ENCODE measurements at places on chromosomes 3 and 15.

DNA sequence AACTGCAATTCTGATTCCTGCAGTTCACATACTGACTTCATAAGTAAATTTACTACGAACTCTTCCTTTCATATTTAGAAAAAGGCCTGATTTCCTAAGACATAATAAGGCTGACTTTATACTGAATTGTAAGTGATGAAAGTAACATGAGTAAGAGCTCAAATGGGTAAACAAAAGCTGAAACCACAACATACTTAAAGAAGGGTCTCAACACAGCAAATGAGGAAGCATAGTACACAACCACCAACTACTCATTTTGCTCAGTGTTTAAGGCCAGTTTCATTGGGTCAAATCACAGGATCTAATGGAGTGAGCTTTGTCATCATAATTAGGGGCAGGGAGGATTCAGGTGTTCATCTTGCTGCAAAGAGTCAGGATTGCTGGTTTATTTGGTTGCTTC lies 81.4 kb downstream of the SETD2 start:
- no peak for DNase-seq

DNA sequence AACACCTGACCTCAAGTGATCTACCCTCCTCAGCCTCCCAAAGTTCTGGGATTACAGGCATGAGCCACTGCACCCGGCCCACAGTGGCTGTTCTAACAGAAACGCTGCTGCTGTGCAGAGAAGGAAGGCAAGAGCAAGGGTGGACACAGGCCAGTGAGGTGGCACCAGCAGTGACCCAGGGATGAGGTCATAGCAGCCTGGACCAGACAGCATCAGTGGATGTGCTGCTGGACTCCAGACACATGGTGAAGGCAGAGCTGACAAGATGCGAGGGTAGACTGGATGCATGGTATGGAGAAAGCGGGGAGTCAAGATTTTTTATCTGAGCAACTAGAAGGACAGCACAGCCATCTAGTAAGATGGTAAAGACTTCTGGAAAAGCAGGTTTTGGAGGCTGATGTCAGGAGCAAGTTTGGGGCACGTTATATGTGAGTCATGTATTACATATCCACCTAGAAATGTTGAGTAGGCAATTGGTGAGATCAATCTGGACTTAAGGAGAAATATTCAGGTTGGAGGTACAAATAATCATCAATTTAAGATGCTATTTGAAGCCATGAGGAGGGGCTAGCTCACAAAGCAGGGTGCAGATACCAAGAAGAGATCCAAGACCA lies 22.1 kb upstream of the TJP1 start:
- DNase-seq = no peak

DNA sequence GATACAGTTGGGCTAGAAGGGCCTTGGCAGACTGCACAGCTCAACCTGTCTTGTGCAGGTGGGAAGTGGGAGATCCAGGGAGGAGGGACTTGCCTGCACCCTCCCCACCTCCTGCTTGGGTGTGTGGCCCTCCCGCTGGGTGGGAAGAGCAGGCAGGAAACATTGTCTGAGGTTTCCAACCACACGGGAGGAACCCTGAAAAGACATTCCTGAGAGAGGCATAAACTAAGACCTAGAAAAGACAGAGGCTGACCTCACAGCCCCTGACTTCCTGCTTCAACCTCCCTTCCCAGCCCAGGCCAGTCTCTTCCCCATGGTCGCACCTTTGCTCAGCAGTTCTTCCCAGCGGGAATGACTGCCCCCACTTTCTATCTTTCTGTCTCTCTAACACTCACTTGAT lies 46.3 kb upstream of the INSYN1 start:
- no peak for DNase-seq

- DNase-seq = no peak
Measured at GRCh38 chr3:27209617-27210264, 159.4 kb downstream of the NEK10 start.

GRCh38 chr3:87313641-87314040 lies 37.3 kb upstream of the POU1F1 start:
- DNase-seq = no peak

DNA sequence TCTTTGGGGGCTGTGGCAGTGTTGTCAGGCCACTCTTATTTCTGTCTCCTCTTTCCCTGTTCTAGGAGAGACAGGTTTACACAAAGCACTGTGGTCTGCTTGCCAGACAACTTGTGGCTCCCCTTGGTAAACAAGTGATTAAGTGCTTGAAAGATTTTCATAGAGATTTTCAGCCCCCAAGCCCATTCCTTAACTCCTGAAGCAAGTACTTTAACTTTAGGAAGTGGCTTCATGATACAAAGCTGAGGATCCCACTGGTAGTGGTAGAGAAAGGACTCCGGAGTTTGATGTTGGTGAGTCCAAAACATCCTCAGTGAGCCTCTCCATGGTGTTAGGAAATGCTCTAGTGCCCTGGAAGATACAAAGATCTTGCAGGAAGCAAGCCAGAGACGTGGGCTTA lies 12.0 kb downstream of the ZBTB38 start:
- DNase-seq = no peak

DNA sequence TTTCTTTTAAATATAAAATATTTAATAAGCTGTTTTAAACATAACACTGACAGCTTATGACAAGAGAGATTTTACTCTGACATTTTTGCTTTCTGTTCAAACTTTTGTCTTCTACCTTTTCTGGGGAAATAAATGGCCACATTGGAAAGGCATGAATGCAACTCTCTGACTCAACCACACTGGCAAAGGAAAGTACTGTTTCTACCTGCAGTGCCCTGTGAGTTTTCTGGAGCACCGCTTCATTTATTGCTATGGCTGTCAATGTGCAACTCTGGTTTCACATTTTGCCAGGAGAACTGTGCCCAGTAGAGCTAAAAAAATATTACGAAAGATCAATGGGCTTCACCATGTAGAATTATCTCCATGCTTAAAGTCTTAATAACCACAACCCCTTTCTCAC lies 15.1 kb downstream of the PDZRN3 start:
- no peak for DNase-seq

- DNase-seq = no peak
Measured at GRCh38 chr3:46456118-46456517, 8.6 kb downstream of the LTF start.

GRCh38 chr3:42961633-42962032 lies 17.5 kb upstream of the GASK1A start:
- DNase-seq = peak; percentile 24

DNA sequence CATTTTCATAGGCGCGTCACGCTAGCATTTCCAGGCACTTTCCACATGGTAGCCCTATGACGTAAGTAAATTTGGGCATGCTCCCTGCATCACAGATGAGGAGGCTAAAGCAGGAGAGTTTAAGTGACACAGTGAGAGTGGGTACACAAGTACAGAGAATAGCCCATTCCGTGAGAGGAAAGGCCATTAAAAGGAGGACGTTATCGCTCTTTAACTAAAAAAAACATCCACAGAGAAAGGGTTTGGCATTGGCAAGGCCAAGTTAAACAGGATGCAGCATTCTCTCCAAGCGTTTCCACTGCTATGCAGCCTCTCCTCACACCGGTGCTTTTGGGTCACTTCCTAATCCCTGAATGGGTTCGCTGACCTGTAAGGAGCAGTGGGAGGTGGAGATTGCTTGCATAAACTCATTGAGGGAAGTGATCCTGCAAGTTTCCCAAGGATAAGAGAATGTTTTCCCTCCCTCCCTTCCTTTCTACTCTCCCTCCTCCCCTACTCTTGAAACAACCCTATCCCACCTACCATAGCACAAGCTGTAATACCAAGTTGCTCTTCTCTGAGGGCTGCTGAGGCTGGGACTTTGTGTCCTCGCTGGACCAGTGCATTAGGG lies 147.7 kb downstream of the VGLL4 start:
- no peak for DNase-seq

- DNase-seq = no peak
Measured at GRCh38 chr3:190155752-190156151, 35.1 kb upstream of the P3H2 start.

- no peak for DNase-seq
Measured at GRCh38 chr15:90320885-90321278, 31.2 kb upstream of the ZNF774 start.

GRCh38 chr15:73560501-73561117 lies 72.6 kb downstream of the NPTN start:
- peak; percentile 55 for DNase-seq

DNA sequence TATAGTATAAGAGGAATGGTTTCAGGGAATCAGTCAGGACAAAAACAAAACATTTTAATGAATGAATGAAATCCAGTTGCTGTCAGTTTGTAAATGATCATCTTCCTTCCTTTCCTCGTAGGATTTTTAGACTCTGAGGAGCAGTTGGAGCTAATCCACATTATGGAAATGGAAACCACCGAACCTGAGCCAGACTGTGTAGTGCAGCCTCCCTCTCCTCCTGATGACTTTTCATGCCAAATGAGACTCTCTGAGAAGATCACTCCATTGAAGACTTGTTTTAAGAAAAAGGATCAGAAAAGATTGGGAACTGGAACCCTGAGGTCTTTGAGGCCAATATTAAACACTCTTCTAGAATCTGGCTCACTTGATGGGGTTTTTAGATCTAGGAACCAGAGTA lies 3.1 kb downstream of the TIPARP start:
- DNase-seq = no peak

GRCh38 chr3:15693355-15693754 lies 91.8 kb downstream of the BTD start:
- DNase-seq = no peak

GRCh38 chr3:46539443-46540005 lies 26.6 kb downstream of the LRRC2 start:
- DNase-seq = no peak

GRCh38 chr3:53350652-53351051 lies 3.3 kb upstream of the DCP1A start:
- no peak for DNase-seq

- DNase-seq = no peak
Measured at GRCh38 chr3:103025880-103026279, 591.1 kb downstream of the ZPLD1 start.

GRCh38 chr3:100097919-100098783 lies 16.1 kb downstream of the FILIP1L start:
- DNase-seq = no peak

GRCh38 chr15:69787791-69788190 lies 309.9 kb downstream of the TLE3 start:
- DNase-seq = no peak

GRCh38 chr3:30073622-30074021 lies 532.8 kb upstream of the TGFBR2 start:
- no peak for DNase-seq

DNA sequence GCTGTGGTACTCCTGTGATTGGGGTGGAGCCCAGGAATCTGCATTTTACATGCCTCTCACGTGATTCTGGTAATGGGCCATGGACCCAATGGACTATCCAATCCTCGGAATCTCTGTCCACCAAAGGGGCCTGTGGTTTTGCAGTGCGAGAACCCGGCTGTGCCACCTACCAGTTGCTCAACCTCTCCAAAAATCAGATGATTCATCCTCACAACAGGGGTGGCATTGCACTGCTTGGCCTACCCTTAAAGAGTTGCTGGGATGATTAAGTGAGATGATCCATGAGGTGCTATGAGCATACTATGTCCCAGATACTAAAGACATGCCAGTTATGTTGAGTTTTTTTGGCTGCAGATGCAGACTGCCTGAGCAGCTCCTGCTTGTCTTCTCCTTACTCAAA lies 5.1 kb downstream of the ANP32A start:
- DNase-seq = no peak

DNA sequence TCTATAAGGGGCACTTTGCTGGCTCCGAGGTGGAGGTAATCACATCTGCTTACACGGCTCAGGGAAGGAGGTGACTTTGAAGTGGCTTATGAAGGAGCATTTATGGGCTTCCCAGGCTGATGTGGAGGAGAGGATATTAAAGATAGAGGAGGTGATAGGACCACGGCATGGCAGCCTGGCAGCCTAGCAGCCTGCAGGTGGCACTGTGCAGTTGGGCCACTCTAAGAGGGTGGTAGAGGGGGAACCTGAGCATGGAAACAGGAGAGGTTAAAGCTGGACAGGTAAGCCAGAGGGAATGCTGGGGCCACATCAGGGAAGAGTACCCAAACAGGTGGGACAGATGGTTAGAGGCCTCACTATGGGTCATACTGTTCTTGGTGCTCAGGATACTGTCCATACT lies 375.0 kb downstream of the WDR72 start:
- no peak for DNase-seq

DNA sequence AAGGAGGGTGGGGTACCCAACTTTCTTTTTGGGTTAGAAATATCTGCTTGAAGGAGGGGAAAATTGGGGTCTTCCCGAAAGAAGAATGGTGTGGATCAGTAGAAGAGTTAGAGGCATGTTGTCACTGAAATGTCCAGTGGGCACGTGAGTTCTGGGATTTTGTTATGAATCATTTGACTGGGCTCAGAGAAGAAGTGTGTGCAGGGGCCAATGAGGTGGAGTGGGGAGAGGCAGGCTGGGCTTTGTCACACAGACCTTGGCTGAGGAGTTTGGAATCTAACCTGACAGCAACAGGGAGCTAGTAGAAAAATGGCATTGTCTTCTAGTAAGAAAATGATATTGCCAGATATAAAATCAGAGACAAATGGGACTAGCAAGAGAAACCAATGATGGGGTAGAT lies 436.8 kb downstream of the MFSD1 start:
- no peak for DNase-seq

DNA sequence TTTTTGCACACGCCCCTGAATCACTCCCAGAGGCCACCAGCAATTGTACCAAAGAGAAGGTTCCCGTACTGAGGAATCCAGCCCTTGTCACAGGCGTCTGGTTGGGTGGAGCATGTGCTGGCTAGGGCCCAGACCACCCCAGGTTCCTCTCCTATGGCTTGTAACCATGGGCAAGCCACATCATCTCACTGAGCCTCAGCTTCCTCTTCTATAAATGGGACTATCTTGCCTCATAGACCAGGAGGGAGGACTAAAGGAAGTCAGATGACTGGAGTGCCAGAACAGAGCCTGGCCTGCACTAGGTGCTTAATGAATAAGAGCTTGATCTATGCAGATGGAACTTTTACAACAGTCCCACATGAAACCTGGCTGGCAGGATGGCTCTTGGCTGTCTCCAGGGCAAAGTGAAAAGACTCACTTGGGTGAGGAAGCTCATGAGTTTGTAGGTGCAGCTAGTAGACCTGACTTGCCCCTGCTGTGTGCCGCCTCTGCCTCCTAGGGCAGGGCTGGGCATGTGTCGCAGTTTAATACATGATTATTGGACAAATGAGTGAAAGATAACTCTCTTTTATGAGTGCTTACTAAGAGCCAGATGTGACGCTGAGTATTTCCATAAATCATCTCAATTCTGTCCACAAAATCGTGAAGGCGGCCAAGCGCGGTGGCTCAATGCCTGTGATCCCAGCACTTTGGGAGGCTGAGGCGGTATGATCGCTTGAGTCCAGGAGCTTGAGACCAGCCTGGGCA lies 29.3 kb downstream of the CTSH start:
- no peak for DNase-seq

- no peak for DNase-seq
Measured at GRCh38 chr15:79601405-79602086, 169.4 kb downstream of the MINAR1 start.

DNA sequence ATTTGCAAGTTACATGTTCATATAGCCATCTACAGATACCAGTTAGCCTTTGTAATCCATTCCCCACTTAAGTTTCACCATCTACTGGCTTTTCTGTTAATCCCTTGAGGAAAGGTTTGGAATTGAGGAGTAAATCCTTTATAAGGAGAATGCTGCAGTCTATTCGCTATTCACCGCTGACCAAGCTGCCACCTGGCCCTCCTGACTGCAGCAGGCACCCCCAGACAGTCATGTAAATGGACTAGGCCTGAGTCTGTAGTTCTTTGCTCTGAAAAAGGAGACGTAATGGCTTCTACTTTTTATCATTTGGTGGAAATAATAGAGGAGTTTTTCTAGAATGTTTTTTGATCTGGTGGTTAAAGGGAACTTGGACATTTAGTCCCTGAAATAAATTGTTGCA lies 3.2 kb downstream of the HIGD2B start:
- DNase-seq = no peak

GRCh38 chr3:155196131-155197021 lies 97.1 kb downstream of the STRIT1 start:
- no peak for DNase-seq
